Frontal cortex (tissue), 4 donors: ENCODE measurements at places on chromosomes 16 and 17. TPM values are rescaled to one million over a fixed set of nuclear protein-coding genes. Genes with fewer than 3 reads are reported as not detected.

LGALS9B gene
- total RNA-seq: not detected

DNA sequence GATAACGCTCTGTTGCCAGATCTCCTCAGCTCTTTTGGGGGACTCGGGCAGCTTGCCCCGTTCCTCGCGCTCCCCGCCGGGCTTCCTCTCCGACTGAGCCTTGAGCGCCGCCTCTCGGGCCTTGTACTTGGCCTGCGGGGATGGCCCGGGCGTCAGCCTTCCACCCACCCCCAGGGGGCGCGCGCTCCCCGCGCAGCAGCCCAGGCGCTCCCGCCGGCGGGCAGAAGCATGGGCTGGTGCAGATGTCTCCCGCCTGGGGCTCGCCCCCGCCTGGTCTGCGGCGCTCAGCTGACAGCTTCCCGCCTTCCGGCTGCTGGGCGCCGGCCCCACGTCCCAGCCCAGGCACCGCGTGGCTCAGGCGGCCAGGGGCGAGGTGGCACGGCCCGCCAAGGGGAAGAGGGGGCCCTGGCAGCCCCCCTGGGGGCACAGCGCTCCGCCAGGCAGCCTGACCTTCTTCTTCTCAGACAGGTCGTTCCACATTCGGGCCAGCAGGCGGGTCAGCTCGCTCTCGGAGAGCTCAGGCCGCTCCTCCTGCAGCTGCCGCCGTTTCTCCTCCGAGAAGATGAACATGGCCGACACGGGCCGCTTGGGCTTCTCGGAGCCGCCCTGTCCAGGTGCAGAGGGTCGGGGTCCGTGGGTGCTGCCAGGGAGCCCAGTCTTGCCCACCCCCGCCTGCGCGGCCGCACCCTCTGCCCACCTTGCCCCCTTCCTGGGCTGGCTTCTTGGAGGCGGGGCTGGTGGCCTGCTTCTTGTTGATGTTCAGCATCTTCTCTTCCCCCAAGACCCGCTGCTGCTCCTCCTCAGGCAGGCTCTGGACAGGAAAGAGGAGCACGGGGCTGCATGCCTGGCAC lies 8.9 kb downstream of the UBTF start:
- DNase-seq: peak; percentile 94

DNA sequence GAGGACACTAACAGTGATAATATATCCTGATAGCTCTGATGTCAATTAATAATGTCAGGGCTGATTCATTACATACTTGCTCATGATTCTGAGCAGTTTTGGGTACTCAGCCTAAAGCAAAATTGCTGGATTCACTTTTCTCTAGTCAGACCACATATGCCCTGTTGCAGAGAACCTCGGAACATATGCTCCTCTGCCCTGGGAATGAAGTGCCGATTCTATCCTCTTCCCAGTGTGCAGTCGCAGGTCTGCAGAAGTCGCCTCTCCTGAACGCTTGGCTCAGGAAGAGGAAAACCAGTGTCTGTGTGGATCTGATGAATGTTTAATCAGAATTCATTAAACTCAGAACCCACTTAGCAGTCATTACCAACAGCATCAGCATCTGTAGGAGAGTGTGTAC lies 34.5 kb downstream of the ABCC12 start:
- no peak for DNase-seq

DNA sequence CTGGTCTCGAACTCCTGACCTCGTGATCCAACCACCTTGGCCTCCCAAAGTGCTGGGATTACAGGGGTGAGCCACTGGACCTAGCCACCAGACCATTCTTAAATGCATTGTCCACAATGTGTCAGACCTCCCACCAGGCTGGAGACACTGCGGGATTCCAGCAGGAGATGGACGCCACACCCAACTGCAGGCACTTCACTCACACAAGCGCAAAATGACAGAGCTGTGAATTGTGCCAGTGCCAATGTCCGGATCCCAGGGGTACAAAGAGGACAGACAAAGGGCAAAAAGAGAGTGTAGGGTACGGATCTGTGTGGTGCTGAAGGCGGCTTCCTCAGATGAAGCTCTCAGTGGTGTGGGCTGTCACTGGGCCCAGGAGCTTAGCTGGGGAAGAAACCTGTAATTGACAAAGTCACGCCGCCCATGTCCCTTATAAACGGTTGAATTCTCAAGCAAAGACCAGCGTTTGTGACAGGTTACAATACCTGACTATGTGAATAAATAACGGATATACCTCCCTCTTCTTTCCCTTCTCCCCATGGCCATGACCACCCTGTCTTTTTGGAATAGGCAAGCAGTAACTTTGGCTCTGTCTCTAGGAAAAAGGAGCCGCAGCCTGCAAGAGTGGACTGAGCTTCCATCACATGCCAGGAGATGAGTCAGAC lies 40.0 kb downstream of the HS3ST3A1 start:
- no peak for DNase-seq

GRCh38 chr17:82983510-82984248 lies 95.7 kb upstream of the METRNL start:
- no peak for DNase-seq

HAGH gene
- total RNA-seq: 51.8 TPM

DNA sequence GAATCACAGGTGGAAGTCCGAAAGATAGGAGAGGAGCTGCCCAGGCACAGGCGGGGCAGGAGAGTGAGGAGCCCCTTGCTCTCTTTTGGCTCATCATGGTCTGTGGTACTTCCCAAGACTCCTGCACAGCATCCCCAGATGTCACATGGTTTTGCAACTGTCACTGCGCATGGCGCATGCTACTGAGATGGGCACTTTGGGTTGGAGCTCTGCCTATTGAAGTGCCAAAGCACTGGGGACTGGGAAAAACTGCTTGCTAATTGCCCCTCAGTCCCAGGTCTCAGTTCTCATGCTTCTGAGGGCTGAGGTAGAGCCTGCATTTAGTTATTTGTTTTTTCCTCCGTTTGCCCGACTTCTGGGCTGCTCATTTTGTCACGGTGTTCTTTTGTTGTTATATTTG lies 156.8 kb upstream of the CDH13 start:
- no peak for DNase-seq

DNA sequence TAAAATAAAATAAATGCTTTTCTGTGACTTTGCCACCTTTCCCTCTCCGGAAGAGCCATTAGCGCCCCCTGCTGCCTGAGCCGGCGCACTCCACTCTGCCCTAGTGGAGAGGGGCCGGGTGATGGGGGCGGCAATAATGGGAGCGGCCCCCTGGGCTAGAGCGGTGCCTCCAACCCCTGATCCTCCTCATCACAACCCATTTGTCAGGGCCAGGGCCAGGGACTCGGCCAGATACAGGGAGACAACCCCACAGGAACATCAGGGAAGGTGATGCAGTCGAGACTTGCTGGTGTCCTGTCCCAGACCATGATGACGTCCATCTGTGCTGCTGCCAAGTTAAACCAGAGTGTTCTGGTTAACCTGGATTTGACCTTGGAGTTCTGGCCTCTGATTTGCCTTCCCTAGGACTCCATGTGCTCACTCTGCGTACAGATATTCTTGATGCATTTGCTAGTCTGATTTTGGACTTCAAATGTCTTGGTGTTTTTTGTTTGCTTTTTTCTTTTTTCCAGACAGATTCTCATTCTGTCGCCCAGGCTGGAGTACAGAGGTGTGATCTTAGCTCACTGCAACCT lies 46.1 kb upstream of the BPTF start:
- no peak for DNase-seq

- no peak for DNase-seq
Observed at GRCh38 chr17:57394375-57394774, 138.1 kb downstream of the MSI2 start.

- no peak for DNase-seq
Observed at GRCh38 chr16:87851141-87851587, 18.1 kb downstream of the SLC7A5 start.

GRCh38 chr17:72357764-72358365 lies 237.0 kb downstream of the SOX9 start:
- no peak for DNase-seq

GRCh38 chr17:82097919-82098168 lies 192 bp downstream of the FASN start:
- no peak for DNase-seq
